Activated CD4-positive, alpha-beta T cell treated with anti-CD3 and anti-CD28 coated beads for 1 hour (primary cell): ENCODE measurements at places on chromosomes 4 and X.

DNA sequence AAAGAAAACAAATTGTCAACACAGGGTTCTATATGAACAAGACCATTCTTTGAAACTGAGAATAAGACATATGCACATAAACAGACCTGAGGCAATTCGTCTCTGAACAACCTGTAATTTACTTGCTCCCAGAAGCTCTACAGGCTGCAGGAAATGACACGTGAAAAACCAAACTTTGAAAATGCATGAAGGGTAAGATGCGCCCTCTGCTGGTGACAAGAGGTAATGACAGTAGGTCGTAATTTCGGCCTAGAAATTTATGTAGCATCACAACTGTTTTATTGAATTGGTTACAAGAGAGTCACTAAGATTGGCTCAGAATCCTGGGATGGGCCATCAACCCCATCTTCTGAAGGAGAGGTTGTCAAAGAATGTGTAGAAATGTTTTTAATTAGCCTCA is 276.5 kb downstream of the PPP4R3C start:
- DNase-seq: no peak

- DNase-seq: no peak
Observed at GRCh38 chr4:7299908-7300710, 107.8 kb downstream of the SORCS2 start.

- no peak for DNase-seq
Observed at GRCh38 chr4:185730387-185730786, 81.6 kb downstream of the SORBS2 start.

GRCh38 chr4:83581411-83582288 is 45.7 kb downstream of the GPAT3 start:
- DNase-seq: no peak

GRCh38 chrX:53075011-53075410 is 7.2 kb upstream of the TSPYL2 start:
- no peak for DNase-seq

GRCh38 chr4:163493643-163494359 is 689 bp upstream of the TMA16 start:
- DNase-seq: no peak

GRCh38 chr4:38989487-38989886 is 42.7 kb downstream of the TMEM156 start:
- no peak for DNase-seq

DNA sequence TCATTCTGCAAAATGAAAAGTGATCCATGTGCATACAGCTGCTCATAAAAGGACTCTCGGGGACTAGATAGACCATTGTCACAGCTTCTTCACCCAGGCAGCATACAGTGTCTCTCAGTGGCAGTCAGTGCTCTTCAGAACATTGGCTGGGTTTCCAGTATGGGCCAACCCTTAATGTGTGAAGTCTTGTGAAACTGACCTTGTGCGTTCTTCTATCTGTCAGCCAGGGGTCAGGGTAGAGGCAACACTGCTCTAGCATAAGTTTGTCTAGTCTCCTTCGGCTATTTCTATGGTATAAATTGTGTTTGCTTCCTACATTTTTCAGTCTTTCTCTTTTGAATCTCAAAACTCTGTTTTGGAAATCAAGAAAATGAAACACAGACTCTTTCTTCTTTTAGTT is 37.0 kb upstream of the SMIM31 start:
- no peak for DNase-seq

DNA sequence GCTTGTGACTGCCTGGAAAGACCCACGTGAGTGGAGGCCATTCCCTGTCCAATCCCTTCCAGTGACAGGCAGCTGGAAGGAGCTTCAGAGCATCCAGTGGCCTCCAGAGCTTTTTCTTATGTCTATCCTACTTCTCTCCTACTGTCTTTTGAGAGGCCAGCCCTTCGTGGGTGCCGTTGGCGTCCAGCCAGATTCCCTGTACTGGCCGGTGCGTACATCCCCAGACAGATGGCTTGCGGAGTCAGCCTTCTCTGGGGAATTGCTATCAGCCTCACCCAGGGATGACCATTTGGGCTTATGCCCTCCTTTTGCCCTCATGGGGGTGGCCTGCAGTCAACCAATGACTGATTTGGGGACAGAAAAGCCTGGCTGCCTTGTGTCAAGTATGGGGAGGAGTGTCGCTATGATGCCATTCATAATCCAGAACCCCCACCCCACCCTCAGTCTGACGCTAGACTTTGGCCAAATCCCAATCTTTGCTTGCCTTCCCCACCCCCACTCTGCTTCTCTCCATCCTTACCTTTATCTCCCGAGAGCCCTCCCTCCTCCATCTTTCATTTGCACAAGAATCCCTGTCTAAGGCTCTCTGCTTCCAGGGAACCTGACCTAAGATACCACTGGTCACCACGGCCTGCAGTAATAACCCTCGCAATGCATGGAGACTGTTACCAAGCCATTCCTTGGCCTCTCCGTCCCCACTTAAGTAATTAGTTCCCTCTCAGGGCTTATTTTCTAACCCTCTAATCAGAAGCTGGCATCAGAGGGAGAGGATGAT is 150.3 kb upstream of the BCOR start:
- no peak for DNase-seq

- no peak for DNase-seq
Observed at GRCh38 chr4:1795299-1796195, 2.5 kb downstream of the FGFR3 start.

- DNase-seq: peak; percentile 39
Observed at GRCh38 chrX:102155806-102156179, at the start of gene BEX5. Gene BEX5 (minus strand): TSS chrX:102155977. CDS start chrX:102154265, 1,712 bp downstream.

DNA sequence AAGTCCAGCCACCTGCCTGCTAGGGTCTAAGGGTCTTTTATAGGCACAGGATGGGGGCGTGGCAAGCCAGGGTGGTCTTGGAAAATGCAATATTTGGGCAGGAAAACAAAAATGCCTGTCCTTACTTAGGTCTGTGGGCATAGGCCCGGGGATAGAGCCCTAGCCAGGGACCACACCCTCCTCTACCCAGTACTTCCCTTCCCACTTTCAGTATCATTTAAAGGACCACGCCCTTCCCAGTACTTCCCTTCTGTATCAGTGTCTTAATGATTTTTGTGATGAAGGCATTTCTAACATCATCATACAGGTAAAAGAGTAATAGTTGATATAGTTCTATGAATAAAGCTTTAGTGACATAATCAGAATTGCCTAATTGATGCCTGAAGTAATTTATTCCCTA is 11.4 kb downstream of the BANK1 start:
- DNase-seq: no peak

GRCh38 chrX:1323315-1323714 is 13.3 kb upstream of the IL3RA start:
- DNase-seq: peak; percentile 30

- DNase-seq: no peak
Observed at GRCh38 chr4:184722798-184723197, 11.1 kb downstream of the CENPU start.

DNA sequence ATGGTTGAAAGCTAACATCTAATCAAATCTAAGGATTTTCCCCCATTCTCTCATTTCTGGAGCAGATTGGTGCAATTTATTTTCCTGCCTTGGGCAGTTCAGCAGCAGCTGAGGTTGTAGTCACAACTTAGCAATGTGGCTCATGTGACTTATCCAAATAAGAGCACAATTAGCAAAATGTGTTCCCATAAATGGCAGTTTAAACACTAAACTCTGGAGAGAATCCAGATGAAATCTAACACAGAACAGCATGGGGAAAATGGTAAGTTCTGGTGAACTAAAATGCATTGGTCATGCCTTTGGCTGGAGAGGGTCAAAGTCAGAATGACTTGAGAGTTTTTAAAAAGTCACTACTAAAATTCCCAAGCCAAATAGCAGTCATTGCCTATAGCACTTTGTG is 422.6 kb upstream of the DIPK2B start:
- no peak for DNase-seq

DNA sequence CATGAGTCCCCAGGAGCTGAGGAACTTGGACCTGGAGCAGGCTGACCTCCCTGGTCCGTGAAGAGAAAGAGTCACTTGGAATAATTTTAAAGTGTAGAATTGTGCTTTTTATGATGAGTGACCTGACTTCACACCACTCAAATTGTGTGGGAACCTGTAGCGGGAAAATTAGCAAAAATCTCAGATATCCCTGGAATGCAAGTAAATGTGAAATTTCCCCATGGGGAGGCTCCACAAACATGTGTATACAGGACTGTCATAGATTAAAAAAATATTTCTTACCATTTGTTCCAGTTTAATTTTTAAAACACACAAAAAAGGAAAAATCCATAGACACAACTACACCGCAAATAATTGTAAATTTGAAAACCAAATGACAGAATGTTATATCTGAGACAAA is 1079.6 kb upstream of the PABPC4L start:
- DNase-seq: no peak

DNA sequence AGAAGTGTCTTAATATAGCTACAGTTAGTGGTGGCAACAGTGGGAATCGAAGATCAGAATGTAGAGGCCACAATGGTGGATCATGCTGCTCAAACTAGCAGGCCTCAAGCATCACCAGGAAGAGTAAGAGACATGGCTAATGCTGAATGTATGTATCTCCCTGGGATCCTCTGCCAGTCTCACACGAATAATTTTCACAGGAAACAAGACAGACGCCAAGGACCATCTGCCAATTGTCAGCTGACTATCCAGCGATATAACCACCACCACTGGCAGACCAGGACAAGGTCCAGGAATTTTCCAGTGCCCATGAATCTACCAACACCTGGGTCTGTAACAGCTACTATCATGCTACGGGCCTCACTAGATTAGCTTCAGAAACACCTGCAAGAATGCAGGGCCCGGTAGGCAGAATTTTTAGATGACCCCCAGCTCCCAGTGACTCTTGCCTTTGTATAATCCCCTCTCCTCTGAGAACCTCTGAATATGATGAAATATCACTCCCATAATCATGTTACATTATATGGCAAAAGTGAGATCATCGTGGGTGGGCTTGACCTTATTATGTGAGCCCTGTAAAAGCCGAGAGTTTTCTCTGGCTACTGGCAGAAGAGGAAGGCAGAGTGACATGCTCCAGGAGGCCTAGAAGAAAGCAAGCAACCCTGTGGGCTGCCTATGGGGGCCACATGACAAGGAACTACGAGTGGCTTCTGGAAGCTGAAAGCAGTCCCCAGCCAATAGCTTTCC is 429.8 kb downstream of the BCOR start:
- no peak for DNase-seq

- DNase-seq: no peak
Observed at GRCh38 chr4:149980121-149980682, 98.0 kb upstream of the DCLK2 start.

- no peak for DNase-seq
Observed at GRCh38 chr4:17597517-17597916, 16.9 kb upstream of the MED28 start.

GRCh38 chrX:1163231-1163630 is 49.2 kb downstream of the CRLF2 start:
- no peak for DNase-seq

GRCh38 chr4:2104556-2105345 is 45.6 kb downstream of the NAT8L start:
- DNase-seq: no peak

DNA sequence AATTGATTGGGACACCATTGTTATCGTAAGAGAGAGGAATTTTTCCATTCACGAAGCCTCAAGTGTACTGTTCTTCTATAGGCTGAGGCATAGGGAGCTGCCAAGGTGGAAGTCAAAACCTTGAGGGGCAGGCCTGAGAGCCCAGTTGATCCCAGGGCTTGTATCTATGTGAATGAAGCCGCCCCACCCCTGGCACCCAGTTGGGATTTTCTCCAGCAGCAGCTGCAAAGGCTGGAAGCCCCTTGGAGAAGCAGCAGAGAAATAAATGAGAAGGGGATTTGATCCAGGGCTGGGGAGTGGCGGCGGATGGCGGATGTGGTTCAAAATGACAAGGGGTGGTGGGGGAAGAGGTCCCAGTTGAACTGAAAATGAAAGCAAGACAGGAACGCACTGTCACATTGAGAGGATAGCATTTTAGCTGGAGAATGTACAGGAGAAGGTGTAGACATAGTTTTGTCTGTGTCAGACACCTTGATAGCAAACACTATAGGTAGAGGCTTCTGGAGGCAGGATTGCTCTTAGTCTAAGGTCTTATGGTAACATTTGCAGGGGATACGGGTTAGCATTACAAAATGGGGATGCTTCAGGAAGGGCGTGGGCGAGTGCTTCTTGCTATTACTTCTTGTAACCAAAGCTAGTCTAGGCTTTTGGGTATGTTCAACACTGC is 32.6 kb downstream of the DOCK11 start:
- peak; percentile 13 for DNase-seq

GRCh38 chr4:175539498-175539897 is 272.6 kb downstream of the GPM6A start:
- DNase-seq: no peak

DNA sequence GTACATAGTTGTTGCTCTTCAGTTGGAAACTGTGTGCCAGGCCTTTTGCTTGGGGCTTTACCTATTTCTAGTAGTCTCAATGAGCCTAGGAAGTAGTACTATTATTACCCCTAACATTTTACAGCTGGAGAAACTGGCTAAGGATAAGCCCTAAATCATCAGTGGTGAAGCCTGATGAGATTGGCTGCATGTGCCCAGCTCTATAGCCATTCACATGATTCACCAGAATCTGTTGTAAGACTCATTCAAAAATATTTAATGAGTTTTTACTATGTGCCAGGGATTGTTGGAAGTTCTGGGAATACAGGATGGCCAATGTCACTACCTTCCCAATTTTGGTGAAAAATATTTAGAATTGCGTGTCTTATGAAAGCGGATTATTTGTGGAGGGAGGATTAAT is 2.8 kb downstream of the KIT start:
- no peak for DNase-seq

DNA sequence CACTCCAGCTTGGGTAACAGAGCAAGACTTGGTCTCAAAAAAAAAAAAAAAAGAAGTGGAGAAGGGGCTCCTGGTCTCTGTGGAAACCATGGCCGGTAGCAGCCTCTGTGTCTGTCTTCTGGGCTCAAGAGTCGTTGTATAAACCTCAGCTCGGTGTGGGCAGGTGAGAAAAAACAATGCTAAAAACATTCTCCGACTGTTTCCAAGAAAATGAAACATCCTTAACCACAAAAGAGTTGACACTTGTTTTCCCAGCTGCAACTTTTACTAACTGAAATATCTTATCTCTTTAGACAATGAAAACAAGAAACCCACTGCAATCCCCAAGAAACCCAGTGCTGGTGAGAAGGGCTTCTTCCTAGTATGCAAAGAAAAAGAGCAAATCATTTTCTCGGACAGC is 26.2 kb downstream of the CD99 start:
- no peak for DNase-seq

DNA sequence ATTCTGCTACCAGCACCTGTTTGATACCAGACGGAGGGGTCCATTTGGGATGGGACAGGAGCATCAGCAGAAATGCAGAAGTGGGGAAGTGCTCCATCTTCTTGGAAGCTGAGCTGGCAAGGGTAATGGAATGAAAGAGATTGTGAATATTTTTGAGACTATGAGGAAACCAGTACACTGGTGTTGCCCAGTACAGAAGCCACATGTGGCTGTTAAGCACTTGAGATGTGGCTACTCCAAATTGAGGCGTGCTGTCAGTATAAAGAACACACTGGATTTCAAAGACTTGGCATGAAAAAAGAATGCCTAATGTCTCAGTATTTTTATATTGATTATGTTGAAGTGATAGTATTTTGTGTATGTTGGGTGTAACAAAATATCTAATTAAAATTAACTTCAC is 153.4 kb downstream of the PTTG2 start:
- no peak for DNase-seq
